ENCODE measurements at places on chromosomes 12 and 14. TPM values are rescaled to one million over a fixed set of nuclear protein-coding genes. Genes with fewer than 3 reads are reported as not detected.

- no peaks in the 10 kb centered on the region for H3K4me1 ChIP-seq
- no peaks in the 10 kb centered on the region for H3K27me3 ChIP-seq
- H3K4me3 ChIP-seq, result no peak overlapping the region
- DNase-seq, result no peak
These were observed 4.1 kb downstream of the PELI2 start for GRCh38 chr14:56122301-56122700.

- H3K4me1 ChIP-seq, result peaks cover 40% of the 10 kb centered on the region
- H3K27ac ChIP-seq, result no peak overlapping the region
- no peak for DNase-seq
- no peaks in the 10 kb centered on the region for H3K36me3 ChIP-seq
These were observed 6.7 kb upstream of the CACNB3 start for GRCh38 chr12:48811437-48812090.

GRCh38 chr14:81516986-81517797 lies 16.5 kb downstream of the SEL1L start:
- peak; percentile 74 for DNase-seq
- H3K27ac ChIP-seq, result peak overlapping the region; percentile 87
- H3K27me3 ChIP-seq, result no peaks in the 10 kb centered on the region

DNA sequence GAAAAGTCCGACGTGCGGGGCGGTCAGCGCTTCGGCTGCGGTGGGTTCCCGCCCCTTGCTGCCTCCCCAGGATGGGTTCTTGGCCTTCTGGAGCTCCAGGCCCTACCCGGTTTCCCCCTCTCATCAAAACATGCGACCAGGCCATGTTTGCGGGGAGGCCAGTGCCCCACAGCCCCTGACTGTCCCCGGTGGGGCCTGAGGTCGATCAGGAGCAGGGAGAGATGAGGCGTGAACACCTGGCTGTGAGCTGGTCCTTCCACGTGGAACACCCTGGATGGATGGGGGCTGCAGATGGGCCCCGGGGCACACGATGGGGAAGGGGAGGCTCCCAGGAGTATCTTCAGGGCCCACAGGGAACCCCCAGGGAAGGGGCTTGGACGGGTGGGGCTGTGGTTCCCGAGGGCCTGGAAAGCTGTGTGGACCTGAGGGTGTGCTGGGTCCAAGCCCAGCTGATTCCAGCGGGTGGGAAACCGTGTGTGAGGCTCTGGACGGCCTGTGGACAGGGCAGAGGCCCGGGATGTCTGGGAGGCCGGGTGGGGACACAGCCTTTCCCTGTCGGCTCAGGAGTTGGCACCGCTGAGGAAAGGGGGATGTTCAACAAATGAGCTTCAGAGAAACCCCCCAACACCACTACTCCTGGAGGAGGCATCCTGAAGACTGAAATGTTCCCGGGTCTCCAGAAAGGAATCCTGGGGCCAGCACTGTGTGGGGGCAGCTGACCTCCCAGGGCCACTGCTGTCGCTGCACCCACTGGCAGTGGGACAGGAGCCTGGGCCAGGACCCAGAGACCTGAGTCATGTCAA lies 187.0 kb upstream of the C14orf180 start:
- no peak for DNase-seq
- H3K36me3 ChIP-seq, result no peaks in the 10 kb centered on the region
- H3K4me3 ChIP-seq, result no peak overlapping the region
- H3K27ac ChIP-seq, result no peak overlapping the region

DNA sequence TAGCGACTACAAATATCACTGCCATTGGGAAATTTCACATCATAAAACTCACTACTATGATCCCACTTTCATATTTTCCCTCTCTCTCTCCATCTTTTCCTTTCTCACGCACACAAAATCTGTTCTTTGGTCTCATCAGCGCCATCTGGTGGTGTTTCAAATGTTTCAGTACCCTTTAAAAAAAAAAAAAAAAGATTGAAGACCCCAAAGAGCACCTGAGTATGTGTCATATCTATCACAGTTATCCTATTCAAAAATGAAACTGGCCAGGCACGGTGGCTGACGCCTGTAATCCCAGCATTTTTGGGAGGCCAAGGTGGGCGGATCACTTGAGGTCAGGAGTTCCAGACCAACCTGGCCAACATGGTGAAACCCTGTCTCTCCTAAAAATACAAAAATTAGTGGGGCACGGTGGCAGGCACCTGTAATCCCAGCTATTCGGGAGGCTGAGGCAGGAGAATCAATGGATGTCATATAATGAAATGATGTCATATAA lies 72.4 kb downstream of the TTC9 start:
- no peak overlapping the region for H3K27ac ChIP-seq
- no peaks in the 10 kb centered on the region for H3K27me3 ChIP-seq
- H3K4me1 ChIP-seq, result no peaks in the 10 kb centered on the region
- H3K4me3 ChIP-seq, result no peak overlapping the region
- H3K36me3 ChIP-seq, result no peaks in the 10 kb centered on the region
- DNase-seq, result no peak

- peaks cover 3% of the 10 kb centered on the region for H3K4me1 ChIP-seq
- H3K4me3 ChIP-seq, result no peak overlapping the region
These were observed 8.9 kb upstream of the NAV3 start for GRCh38 chr12:77821699-77822203.

GRCh38 chr14:62289471-62289870 lies 527.3 kb downstream of the SNAPC1 start:
- no peaks in the 10 kb centered on the region for H3K4me1 ChIP-seq
- H3K27ac ChIP-seq, result no peak overlapping the region
- no peak overlapping the region for H3K4me3 ChIP-seq
- DNase-seq, result no peak
- no peaks in the 10 kb centered on the region for H3K36me3 ChIP-seq
- H3K27me3 ChIP-seq, result no peaks in the 10 kb centered on the region

DNA sequence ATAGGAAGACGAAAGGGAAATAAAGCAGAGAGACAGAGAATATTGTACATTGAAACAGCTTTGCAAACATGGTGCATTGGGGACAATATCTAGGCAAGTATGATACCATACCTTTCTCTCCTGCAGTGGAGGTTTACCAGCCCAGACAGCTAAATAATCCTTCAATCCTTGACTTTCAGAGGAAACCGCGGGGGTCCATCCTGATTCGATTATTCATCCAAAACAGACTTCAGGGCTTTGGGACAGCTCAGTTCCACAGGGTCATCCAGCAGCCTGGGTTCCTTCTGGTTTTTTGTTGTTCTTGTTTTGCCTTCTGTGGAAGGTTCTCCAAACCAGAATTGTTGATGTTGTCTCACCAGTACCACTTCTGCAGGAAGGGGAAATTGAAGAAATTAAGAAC lies 81.5 kb downstream of the LGR5 start:
- no peak overlapping the region for H3K27ac ChIP-seq
- DNase-seq, result no peak

DNA sequence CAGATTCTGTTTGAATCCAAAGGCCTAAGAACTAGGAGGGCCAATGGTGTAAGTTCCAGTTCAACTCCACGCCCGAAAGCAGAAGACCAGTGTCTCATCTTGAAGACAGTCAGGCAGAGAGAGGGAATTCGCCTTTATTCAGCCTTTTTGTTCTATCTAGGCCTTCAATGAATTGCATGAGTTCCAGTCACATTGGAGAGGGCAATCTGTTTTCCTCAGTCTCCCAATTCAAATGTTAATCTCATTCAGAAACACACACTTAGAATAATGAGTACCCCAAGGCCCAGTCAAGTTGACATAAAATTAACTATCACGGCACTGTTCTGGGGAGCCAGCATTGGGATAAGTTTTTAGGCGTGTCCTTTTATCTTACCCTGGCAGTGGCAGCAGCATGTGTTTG lies 65.8 kb downstream of the C14orf39 start:
- H3K27me3 ChIP-seq, result no peaks in the 10 kb centered on the region
- no peak for DNase-seq
- no peaks in the 10 kb centered on the region for H3K36me3 ChIP-seq
- H3K27ac ChIP-seq, result no peak overlapping the region

- no peaks in the 10 kb centered on the region for H3K4me1 ChIP-seq
- H3K4me3 ChIP-seq, result no peak overlapping the region
- no peak for DNase-seq
These were observed 21.2 kb upstream of the RNF34 start for GRCh38 chr12:121378736-121379135.

- no peaks in the 10 kb centered on the region for H3K27me3 ChIP-seq
- no peaks in the 10 kb centered on the region for H3K36me3 ChIP-seq
- no peak overlapping the region for H3K4me3 ChIP-seq
- H3K27ac ChIP-seq, result peak overlapping the region; percentile 14
- DNase-seq, result no peak
These were observed 57.0 kb downstream of the ZNF664 start for GRCh38 chr12:124030008-124030407.

GRCh38 chr14:99200654-99201005 lies 71.4 kb downstream of the BCL11B start:
- no peaks in the 10 kb centered on the region for H3K4me1 ChIP-seq
- no peak for DNase-seq
- H3K27me3 ChIP-seq, result no peaks in the 10 kb centered on the region
- no peaks in the 10 kb centered on the region for H3K36me3 ChIP-seq

GRCh38 chr12:97572220-97572619 lies 109.6 kb downstream of the RMST start:
- no peaks in the 10 kb centered on the region for H3K27me3 ChIP-seq
- no peaks in the 10 kb centered on the region for H3K36me3 ChIP-seq
- H3K4me1 ChIP-seq, result no peaks in the 10 kb centered on the region
- DNase-seq, result no peak
- H3K4me3 ChIP-seq, result no peak overlapping the region
- H3K27ac ChIP-seq, result no peak overlapping the region

DNA sequence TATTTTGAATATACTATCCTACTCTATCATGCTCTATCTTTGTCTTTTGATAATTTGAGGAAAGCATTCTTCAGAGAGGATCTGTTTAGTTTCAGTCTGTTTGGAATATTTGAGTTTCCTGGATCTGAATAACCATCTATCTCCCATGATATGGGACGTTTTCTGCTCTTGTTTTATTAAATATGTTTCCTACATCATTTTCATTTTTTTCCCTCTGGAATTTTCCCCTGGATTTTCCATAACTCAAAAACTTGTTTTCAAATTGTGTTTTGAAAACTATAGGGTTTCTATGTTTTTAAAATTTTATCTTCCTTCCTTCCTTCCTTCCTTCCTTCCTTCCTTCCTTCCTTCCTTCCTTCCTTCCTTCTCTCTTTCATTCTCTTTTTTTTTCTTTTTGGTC lies 974.2 kb downstream of the TMEM121 start:
- no peak overlapping the region for H3K4me3 ChIP-seq
- H3K27me3 ChIP-seq, result no peaks in the 10 kb centered on the region
- no peaks in the 10 kb centered on the region for H3K4me1 ChIP-seq
- DNase-seq, result no peak
- no peak overlapping the region for H3K27ac ChIP-seq

DNA sequence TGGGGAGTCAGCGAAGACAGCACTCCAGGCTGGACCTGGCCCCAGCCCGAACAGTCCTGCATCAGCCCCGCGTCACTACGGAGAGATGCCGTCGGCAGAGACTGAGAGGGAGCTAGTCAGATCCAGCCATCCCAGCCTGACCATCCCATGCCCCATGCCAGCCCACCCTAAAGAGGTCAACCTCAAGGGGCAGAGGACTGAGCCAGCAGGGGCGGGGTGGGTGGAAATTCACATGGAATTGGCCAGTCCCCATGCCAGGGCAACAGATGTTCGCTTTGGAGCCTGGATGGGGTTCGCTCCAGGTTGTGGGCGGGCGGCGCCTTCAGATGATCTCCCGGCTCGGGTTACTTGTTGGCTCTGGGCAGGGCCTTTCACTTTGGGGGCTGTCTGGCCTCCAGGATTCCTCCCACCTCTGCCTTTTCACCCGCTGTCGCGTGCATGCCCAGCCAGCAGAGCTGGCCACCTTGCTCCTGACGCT lies 154.3 kb downstream of the TSPAN9 start:
- no peak for DNase-seq
- H3K27ac ChIP-seq, result no peak overlapping the region
- no peak overlapping the region for H3K4me3 ChIP-seq
- peaks cover 13% of the 10 kb centered on the region for H3K4me1 ChIP-seq
- H3K36me3 ChIP-seq, result no peaks in the 10 kb centered on the region

KRT2 gene
- not detected for total RNA-seq

CYP27B1 gene
- total RNA-seq, result not detected

IL22 gene
- not detected for total RNA-seq

LDHB gene
- total RNA-seq, result 381 TPM

RNU6-7 gene
- total RNA-seq, result not detected

ARG2 gene
- 1.6 TPM for total RNA-seq

TAS2R13 gene
- total RNA-seq, result 2.9 TPM

MMP17 gene
- 6.1 TPM for total RNA-seq

CCDC177 gene
- not detected for total RNA-seq

KLRD1 gene
- 0.83 TPM for total RNA-seq

Measured in sigmoid colon (tissue), 7 donors.